ENCODE measurements at places on chromosomes 12 and 14.

DNA sequence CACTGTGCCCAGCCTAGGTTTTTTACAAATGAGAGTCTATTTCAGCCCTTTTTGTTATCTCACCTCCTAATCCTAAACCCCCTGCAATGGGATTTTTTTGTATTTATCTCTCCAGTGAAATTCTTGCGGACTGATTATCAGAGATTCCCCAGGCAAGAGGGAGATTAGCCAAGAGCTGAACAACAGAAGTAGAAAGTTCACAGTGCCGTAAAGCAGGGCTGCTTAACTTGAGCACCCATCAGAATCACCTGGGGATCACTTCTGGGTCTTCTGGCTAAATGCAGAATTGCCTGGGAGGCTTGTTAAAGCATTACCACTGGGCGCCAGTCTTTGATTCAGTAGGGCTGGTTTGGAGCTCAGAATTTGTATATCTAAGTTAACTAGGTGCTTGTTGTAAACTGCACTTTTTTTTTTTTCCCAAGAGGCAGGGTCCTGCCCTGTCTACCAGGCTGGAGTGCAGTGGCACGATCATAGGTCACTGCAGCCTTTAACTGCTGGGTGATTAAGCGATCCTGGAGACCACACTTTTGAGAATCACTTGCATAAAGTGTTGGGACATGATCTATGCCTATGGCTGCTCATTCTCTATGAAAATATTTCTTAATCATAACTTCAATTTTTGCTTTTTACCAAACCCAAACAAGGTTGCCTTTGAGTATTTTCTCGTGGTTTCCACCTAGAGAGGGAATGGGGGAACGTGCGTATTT, 1.1 kb upstream of the DPPA3 start:
- no peak for DNase-seq

GRCh38 chr12:11652351-11653040, 3.0 kb downstream of the ETV6 start:
- DNase-seq = no peak

DNA sequence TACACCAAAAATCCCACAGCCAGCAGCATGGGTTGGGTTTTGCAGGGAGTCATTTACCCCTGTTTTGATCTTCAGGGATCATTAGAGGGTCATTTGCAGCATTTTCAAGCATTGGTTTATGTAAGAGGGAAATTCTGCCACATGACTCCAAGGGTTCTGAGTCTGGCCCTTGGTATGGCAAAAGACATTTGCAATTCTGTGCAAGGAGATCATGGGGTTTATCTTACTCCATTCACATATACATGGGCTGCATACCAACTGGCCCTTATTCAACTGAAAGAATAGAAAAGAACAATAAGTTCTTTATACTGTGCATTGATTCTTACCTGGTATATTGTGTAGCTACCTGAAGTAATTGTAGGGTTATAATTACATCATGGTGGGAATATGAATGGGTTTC, 13.7 kb downstream of the SIX4 start:
- DNase-seq = no peak

- no peak for DNase-seq
Observed at GRCh38 chr12:26034371-26035142, 76.1 kb downstream of the RASSF8 start.

- DNase-seq = peak; percentile 94
Observed at GRCh38 chr14:90382491-90383125, 14.2 kb upstream of the CALM1 start.

DNA sequence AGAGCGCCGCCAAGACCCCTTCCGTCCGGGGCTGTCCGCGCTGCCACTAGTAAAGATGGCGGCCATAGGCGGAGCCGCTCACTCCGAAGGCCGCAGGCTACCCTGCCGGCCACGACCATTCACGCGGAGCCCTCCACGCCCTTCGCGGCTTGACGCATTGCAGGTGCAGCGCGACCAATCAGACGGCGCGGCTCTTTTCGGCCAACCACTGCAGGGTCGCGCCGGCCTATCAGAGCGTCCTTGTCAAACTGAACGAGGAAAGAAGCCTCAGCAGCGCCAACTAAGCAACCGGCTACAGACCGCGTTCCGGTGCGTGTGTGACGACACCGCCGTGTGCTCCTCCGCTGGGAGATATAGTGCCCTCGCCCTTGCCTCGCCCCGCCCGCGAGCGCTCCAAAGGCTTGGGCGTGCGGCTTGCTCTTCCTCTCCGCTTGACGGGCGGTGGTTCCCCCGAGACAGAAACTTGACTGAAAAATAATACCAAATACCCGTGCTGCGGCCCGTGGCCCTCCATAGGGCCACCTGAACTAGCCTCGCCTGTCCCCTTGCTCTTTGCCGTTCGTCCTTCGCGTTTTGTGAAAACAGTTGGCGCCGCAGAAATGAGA, 13.6 kb upstream of the CALM1 start:
- DNase-seq = peak; percentile 99

GRCh38 chr12:33614630-33615029, 175.0 kb upstream of the SYT10 start:
- no peak for DNase-seq

DNA sequence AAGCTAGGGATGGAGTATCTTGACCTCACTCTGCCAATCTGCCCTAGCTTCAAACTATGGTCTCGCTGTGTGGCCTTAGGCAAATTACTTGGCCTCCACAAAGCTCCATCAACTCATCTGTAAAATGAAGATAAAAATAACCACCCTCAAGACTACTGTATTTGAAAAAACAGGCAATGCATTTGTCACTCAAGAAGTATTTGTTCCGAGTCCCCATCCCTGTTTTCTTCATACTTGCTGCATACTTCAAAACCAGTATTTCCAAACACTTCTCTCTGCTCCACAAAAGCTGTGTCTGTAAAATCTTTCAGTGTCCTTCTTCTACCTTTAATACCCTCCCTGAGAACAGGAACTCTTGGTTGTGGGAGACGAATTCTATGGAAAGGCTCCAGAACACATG, 47.9 kb downstream of the GTF2A1 start:
- DNase-seq = no peak

DNA sequence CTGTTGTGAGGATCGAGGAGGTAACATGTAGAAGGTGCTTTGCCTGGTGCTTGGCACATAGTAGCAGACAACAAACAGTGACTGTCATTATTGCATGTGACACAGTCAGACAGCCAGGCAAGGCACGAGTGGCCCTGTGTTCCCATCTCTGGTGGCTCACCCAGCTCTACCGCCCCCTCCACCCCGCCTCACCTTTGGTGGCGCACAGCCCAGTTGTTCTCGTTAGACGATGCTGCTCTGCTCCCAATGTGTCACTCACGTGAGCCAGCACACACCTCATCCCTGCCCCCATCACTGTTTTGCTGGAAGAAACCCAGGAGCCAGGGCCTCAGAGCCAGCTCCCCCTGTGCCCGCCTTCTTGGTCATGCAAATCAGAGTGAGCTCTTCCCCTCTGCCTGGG, 113.3 kb downstream of the CALM1 start:
- DNase-seq = no peak

- no peak for DNase-seq
Observed at GRCh38 chr14:69999261-69999674, 120.1 kb downstream of the SMOC1 start.

Data from vagina (tissue), 2 donors.